Renal cortex interstitium (tissue), 15 donors: ENCODE measurements at places on chromosomes 3 and 15.

GRCh38 chr15:49023354-49023753 is 22.9 kb downstream of the SECISBP2L start:
- DNase-seq: no peak

DNA sequence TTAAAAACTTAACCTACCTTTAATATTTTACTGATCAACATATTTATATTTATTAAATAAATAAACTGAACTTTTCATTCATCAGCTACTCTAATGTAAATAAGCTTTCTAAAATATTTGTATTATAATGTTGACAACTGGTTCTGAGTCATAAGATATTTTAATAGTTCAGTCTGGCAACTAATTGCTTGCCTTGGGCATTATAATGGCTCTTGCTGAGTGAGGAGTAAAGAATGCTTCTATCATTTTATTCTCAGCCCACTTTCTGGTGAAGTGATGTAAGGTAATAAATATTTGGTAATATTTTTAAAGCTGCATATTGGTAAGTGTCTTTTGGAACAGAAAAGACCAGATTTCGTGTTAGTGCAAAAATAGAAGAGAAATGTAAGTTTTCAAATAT is 81.5 kb downstream of the DIPK2A start:
- DNase-seq: no peak

- DNase-seq: no peak
These were observed 352.3 kb downstream of the PTPRG start for GRCh38 chr3:61913701-61914100.

DNA sequence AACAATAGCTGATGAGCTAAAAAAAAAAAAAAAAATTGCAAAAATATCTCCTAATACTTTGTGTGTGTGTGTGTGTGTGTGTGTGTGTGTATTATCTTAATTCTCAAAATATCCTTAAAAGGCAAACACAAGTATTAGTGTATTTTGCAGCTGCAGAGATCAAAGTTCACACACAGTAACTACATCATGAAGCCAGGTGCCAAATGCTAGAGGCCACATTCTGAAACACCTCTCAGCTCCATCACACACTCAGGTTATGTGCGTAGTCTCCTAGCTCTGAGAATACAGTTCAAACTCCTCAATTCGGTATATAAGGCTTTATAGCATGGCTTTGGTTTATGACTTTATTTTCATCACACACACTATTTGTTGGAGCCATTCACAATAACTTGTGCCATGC is 33.5 kb upstream of the PPARG start:
- no peak for DNase-seq

- no peak for DNase-seq
These were observed 30.7 kb downstream of the PLA1A start for GRCh38 chr3:119628390-119628789.

- DNase-seq: no peak
These were observed 119.4 kb downstream of the GADL1 start for GRCh38 chr3:30775040-30775439.

DNA sequence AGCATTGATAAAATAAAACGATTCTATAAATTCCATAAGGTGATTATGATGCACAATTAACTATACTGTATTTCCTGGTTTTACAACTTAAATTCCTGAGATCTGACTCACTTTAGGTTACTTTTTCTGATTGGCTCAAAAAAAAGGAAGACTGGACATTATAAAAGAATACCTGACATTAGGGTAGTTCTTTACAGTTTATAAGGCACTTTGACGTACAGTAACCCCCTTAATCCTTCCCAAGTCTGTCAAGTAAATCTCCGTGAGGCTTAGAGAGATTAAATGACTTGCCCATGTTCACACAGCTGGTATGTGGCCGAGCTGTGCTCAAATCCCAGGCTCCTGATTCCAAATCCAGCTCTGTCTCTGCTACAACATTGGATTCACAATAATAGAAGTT is 1.0 kb upstream of the SLTM start:
- no peak for DNase-seq

DNA sequence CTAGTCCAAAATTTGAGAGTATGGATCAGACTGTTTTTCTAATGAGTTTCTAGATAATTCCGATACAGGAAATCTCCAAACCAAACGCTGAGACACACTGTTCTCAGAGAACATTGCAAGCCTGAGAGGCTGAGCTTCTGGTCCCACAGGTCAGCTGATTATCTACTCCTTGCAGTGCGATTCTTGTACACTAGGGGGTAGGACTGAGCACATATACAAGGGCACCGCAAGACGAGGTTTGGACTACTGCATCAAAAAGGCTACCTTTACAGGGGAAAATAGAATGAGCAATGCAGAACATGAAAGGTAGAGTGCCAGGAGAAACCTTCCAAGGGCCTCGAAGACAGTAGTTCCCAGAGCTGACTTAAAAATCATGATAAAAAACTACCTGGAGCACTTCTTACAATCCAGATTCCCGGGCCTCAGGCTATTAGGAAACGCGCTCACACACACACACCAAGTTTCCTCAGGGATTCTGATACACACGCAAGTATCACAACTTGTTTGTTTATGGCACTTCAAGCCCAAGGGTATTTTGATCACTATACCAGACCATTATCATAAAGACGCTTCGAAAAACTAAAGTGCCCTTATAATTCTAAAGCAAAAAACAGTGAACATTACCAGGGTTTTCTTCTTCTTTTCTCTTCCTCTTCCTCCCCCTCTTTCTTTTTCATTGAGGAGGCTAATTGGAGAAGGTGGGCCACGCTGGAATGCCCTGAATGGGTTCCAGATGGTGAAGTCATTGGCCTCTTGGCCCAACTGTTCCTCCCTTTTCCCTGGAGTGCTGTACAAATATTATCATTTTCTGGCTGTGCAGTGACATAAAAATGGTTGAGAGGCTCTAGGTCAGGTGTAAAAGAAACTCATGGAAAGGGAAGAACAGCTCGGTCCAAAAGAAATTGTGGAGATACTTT is 61.8 kb downstream of the SLC12A8 start:
- no peak for DNase-seq

DNA sequence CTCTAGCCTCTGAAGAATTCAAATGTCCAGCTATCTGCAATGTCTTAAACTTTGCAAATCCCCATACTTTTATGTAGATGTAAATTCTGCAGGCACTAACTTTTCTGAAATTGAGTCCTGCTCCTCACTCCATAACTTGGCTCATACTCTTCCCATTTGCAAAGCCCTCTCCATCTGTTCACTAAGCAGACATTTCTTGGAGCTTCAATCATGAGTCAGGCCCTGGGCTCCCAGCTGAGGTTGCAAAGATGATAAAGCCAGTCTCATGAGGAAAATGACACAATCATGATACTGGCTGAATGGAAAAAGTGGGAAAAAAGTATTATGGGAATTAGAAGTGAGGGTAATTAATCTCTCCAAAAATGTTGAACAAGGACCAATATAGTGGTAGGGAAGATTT is 507.6 kb downstream of the NR2F2 start:
- no peak for DNase-seq

GRCh38 chr3:58800940-58801339 is 134.4 kb upstream of the FAM3D start:
- DNase-seq: no peak

DNA sequence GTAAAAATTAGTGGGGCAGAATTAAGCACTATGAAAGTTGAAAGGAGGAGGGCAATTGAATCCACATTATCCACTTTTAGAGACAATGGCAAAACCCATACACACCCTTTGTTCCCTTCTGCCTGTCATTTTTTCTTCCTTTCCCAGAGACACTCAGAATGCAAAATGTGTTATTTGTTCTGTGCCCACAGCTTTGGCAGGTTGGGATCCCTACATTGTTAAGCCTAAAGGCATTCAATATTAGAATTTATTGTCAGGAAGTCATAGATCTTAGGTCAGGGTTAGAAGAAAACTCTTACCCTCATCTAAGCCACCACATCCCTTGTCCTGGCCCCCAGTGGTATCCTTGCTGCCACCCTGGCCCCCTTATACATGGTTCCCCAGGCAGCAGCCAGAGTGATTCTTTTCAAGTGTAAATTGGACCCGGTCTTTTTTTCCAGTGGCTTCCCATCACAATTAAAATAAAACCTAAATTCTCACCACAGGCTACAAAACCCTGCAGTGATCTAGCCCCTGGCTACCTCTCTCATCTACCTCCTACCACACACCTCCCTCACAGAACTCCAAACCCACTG is 470.1 kb upstream of the ATP11B start:
- no peak for DNase-seq

DNA sequence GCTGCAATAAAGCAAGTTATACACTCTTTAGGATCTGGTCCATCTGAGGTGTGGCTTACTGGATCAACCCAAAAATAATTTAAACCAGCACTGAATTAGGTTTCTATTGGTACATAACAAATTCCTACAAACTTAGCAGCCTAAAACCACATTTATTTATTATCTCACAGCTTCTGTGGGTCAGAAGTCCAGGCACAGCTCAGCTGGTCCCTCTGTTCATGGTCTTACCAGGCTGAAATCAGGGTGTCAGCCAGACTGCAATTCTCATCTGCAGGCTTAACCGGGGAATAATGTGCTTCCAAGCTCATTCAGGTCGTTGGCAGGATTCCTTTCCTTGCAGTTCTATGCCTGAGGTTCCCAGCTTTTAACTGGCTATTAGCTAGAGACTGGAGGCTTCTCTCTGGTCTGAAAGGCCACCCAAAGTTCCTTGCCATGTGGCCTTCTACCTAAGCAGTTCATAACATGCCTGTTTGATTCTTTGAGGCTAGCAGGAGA is 477.4 kb upstream of the WNT5A start:
- DNase-seq: no peak

DNA sequence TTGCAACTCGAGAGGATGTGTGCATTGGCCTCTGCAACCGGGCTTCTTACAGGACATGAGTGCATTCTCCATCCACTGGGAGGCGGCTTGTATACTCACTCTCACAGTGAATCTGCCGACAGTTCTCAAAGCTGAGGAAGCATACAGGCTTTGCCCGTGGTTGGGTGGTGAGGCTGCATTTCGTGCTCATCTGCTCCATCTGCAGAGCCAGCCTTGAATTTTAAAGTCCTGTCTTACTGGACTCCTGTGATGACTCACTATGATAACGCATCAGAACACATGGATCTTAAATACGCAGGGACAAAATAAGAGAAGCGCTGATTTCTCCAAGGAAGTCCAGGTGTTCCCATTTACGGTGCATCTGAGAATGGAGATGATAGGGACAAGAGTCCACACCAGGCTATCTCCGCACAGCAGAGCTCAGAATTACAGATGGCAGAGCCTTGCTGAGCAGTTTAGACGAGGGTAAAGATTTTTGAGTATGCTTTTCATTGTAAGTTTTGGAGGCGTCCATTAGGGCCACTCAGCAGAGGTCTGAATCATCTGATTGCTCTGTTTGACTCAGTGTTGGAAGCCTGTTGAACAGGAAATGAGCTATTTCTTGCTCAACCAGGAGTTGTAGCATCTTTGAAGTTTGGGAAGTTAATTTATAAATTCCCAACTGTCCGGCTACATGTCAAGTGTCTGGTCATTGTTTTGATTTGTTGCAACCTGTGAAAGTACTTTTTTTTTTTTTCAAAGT is 87.1 kb downstream of the GABRG3 start:
- DNase-seq: no peak

DNA sequence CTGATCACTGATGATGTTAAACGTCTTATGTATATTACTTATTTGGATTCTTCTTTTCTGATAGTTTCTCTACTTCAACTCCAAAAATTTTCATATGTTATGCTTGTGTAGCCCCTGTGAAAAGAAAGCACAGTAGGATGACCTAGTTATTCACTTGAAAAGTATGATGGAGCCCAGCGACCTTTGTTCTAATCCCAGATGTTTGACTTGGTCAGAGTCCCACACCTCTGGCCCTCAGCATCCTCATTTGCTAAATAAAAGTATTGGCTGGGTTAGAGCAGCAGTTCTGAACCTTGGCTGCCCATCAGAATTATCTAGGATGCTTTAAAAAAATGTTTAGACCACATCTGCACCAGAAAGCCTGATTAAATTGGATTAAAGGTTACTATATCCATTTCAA is 173.7 kb downstream of the ATG7 start:
- DNase-seq: no peak

GRCh38 chr3:13475871-13476590 is 4.1 kb upstream of the HDAC11 start:
- DNase-seq: no peak

GRCh38 chr3:17055374-17056276 is 170.9 kb downstream of the PLCL2 start:
- DNase-seq: no peak

- no peak for DNase-seq
These were observed 27.9 kb downstream of the USP3 start for GRCh38 chr15:63532307-63532744.

DNA sequence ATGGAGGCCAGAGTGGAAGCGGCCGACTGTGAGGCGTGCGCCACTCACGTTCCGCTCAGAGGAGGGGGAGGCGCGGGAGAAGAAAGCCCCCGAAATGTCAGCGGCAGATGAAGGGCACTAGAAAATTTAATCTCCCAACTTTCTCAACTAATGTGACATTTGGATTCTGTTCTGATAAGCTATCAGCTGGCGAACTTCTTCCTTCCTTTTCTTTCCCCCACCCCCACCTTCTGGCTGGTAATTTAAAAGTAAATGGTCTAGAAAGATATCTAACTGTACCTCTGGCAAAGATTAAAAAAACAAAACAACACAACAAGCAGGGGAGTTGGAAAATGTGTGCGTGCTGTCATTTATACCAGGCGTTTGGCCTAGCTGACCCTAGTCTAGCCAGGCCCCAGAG is 26.4 kb upstream of the TMEM115 start:
- DNase-seq: no peak

DNA sequence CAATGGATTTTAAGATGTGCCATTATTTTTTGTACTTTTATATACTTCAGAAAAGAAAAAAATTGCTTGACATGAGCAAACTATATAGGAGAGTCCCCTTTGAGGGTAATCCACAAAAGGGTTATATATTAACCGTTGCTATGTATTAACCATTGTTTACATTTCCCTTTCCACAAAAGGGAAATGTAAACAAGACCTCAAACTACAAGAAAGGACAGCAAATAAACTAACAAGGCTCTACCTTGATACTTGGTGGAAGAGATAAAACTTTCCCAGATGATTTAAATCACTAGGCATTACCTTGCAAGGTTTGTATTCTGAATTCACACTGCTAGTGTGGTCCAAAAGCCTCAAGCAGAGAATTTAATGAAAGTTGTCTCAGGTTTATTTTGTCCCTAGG is 616.3 kb upstream of the BCHE start:
- no peak for DNase-seq

- peak; percentile 58 for DNase-seq
These were observed 421.4 kb downstream of the MECOM start for GRCh38 chr3:169241991-169242707.

GRCh38 chr3:50150404-50150750 is 4.7 kb upstream of the SEMA3F start:
- no peak for DNase-seq

GRCh38 chr3:72613871-72614270 is 234.4 kb downstream of the SHQ1 start:
- DNase-seq: no peak
